Stimulated activated CD8-positive, alpha-beta memory T cell treated with anti-CD3 and anti-CD28 coated beads, Interleukin-15, amount 100 ng/mL, for 24 hours (primary cell): ENCODE measurements at places on chromosomes 4 and X.

GRCh38 chrX:120358737-120359456 is 3.0 kb upstream of the ATP1B4 start:
- DNase-seq: no peak

- no peak for DNase-seq
Measured at GRCh38 chrX:79325263-79325958, 41.7 kb downstream of the ITM2A start.

- no peak for DNase-seq
Measured at GRCh38 chr4:138327338-138327737, 85.2 kb upstream of the SLC7A11 start.

DNA sequence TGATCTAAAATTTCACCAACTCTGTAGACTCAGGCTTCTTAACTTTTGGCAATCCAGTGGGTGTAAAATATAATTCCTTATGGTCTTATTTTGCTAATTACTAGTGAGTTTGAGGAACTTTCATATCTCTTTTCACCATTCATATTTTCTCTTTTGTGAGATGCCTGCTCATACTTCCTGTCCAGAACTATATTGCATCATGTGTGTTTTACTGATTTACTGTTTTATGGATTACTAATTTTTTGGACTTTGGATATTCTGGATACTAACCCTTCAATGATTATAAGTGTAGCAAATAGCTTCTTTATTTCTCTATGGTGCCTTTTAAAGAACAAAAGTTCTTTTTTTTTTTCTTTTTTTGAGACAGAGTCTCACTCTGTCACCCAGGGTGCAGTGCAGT is 20.6 kb downstream of the GSX2 start:
- no peak for DNase-seq

GRCh38 chrX:108735091-108735678 is 1.2 kb downstream of the IRS4 start:
- DNase-seq: no peak

DNA sequence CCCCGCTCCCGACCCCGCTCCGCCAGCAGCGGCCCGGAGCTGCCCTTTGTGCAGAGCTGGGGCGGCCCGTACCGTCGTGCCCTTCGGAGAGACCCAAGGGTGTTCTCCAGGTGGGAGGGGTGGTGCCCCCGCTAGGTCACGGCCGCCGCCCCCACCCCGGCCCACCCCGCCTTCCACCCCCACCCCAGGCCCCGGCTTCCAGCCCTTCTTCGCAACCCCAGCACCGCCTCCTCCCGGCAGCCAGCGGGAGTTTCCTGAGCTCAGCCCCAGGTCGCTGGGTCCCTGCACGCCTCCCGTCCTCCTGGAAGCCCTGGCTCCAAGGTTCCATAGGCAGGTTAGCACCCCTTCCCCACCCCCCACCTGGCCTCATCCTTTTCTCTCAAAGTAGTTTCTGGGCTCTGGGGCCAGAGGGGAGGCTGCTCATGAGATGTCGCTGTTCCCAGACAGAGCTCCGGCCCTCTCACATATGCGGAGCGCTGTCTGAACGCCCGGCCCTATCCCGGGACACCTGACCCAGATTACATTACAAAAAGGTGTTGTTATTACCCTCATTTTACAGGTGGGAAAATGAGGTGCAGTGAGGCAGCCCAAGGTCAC is 25.2 kb upstream of the FGFR3 start:
- DNase-seq: no peak

GRCh38 chr4:14853176-14853943 is 148.9 kb upstream of the CPEB2 start:
- DNase-seq: no peak

GRCh38 chr4:57098941-57099340 is 11.2 kb downstream of the IGFBP7 start:
- no peak for DNase-seq

DNA sequence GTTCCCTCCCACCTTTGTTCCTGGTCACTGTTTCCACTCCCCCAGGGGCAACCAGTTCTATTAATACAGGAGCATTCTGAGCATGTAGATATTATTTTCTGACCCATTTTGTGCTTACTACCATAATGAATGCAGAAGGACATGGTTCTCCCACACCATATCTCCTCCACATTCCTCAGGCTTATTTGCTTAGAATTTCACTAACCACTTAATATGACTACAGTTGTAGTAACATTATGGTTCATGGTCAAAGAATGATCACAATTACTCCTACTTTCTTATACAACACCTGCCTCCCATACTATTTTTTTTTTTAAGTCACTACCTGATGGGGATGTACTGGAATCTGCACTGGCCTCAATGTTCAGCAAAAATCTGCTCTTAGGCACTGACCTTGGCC is 7.5 kb upstream of the FAM184B start:
- no peak for DNase-seq

GRCh38 chr4:165381821-165382373 is 3.1 kb downstream of the CPE start:
- no peak for DNase-seq

DNA sequence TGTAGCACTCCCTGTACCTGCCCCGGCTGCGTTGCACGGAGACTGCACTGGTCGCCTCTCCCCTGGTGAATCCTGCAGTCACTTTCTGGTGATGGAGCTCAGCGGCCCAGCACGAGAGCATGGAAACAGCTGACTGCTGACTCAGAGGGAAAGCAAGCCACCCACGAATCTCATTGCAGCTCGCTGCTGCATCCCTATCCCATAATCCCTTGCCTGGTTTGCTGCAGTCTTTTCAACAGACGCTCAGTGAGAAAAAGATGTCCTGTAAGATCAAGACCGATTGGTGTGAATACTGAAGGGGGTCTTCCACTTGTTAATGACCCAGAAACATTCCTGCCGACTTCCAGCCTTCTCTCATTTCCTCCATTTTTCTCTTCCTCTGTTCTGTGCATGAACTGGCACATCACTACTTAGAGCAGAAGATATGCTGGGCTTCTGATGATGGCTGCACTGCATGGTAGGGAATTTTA is 52.9 kb downstream of the TRIM2 start:
- no peak for DNase-seq

- no peak for DNase-seq
Measured at GRCh38 chr4:108527723-108528122, 92.7 kb upstream of the RPL34 start.

GRCh38 chr4:84917086-84917821 is 49.2 kb downstream of the WDFY3 start:
- no peak for DNase-seq

- DNase-seq: no peak
Measured at GRCh38 chr4:110371016-110371770, 104.8 kb upstream of the ENPEP start.

DNA sequence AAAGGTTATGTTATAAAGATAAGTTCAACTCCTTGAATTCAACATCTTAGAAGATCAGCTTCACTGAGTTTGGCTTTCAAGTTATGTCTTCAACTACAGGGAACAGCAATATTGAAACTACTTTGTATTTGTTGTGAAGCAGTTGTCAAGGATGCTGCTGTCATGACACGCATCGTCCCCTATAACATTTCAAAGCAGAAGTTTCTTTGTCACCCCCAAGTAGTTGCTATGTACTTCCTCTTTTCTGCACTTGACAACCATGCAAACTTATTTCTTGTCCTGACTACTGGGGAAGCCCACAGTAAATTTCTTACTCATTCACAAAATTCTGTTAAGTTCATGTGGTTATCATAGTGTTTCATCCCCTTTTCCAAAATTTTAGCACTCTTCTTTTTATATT is 14.3 kb downstream of the ANTXR2 start:
- no peak for DNase-seq

- DNase-seq: no peak
Measured at GRCh38 chr4:24642981-24643547, 58.7 kb upstream of the DHX15 start.

GRCh38 chrX:50428174-50428573 is 42.5 kb downstream of the DGKK start:
- DNase-seq: no peak

GRCh38 chr4:138275963-138276621 is 33.9 kb upstream of the SLC7A11 start:
- no peak for DNase-seq

DNA sequence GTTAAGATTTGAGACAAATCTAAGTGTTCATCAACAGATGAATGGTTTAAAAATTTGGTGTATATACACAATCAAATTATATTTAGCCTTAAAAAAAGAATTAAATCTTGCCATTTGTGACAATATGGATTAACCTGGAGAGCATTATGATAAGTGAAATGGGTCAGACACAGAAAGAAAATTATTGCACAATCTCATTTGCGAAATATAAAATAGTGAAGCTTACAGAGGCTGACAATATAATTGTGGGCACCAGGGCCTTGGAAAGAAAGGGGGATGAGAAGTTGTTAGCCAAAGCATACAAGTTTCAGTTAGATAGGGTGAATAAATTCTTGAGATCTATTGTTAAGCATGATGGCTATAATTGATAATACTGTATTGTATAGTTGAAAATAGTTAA is 883.0 kb downstream of the TECRL start:
- no peak for DNase-seq

DNA sequence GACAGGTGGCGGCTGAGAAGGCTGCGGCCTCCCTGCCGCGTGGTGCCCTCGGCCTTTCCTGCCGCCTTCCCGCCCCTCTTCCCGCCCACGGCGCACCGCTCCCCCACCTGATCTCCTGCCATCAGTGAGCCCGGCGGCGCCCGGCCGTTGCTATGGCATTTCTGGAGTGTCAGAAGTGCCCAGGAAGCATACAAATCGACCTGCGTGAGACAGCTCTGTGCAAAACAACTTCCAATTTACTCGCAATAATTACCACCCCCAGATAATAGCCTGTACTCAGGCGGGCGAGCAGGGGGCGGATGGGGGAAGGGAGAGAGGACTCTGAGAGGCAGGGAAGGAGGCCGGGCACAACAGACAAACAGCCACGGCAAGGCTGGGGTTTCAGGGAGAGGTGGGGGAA is 16.6 kb upstream of the ERCC6L start:
- DNase-seq: no peak

GRCh38 chrX:17817251-17817650 is 43.8 kb downstream of the RAI2 start:
- no peak for DNase-seq

- DNase-seq: no peak
Measured at GRCh38 chr4:6742989-6743388, 27.0 kb downstream of the BLOC1S4 start.

- DNase-seq: no peak
Measured at GRCh38 chrX:13287816-13288215, 32.0 kb downstream of the ATXN3L start.

GRCh38 chr4:139815778-139816601 is 150.4 kb downstream of the MGST2 start:
- DNase-seq: no peak

GRCh38 chr4:186701273-186701672 is 22.4 kb downstream of the FAT1 start:
- DNase-seq: no peak

GRCh38 chrX:71618303-71618721 is at the start of gene CXCR3:
TSS of gene CXCR3 (minus strand) at chrX:71618511. CDS start at chrX:71618449, 62 bp downstream.
- DNase-seq: no peak

DNA sequence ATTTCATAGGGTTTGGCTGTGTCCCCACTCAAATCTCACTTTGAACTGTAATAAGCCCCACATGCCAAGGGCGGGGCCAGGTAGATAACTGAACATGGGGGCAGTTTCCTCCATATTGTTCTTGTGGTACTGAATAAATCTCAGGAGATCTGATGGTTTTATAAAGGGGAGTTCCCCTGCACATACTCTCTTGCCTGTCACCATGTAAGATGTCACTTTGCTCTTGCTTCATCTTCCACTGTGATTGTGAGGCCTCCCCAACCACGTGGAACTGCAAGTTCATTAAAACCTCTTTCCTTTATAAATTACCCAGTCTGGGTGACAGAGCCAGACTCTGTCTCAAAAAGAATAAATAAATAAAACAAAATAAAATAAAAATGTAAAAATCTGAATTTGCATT is 95.9 kb downstream of the PDS5A start:
- DNase-seq: no peak

DNA sequence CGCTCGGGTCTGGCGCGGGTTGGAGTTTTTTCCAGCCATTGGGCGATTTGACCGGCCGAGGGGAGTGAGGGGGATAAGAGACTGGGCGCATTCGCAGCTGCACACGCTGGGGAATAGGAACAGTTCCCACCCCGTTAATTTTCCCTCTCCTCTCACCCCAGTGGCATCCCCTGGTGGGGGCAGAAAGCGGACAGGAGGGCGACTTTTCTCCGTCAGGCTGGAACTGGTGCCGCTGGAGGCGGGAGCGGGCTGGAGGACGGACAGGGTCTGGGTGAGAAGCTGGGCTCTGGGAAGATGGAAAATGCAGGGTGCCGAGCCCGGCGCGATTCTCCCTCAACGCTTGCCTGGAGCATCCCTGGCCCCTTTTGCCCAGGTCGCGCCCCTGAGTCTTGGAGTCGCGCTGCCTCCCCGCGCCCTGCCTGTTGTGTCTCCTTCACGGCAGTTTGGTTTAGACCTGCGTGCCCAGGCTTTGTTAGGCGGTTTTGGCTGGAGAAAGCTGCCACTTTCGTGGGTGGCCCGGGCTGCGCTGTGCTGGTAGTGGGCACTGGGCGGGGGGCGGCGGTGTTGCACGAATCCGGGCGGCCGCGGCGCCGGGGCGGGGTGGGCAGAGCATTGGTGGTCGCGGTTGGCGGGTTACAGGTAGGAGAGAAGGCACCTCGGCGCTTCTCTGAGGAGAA is 2.0 kb downstream of the ADGRL3 start:
- no peak for DNase-seq

- DNase-seq: no peak
Measured at GRCh38 chrX:44876086-44876485, 3.1 kb downstream of the KDM6A start.

DNA sequence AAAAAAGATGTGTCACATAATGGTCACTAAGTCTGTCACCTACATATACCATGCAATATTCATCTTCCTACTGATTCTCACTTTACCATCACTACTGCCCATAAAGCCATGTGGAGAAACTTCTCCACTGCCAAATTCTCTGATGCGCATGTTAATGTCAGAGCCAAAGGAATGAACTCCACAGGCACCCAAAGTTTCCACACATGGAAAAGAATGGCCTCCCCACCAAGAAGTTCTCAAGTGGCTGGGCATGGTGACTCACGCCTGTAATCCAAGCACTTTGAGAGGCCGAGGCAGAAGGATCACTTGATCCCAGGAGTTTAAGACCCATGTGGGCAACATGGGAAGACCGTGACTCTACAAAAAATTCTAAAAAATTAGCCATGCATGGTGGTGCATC is 43.8 kb upstream of the UGDH start:
- no peak for DNase-seq

GRCh38 chrX:9090766-9091165 is 56.8 kb upstream of the FAM9B start:
- DNase-seq: no peak

DNA sequence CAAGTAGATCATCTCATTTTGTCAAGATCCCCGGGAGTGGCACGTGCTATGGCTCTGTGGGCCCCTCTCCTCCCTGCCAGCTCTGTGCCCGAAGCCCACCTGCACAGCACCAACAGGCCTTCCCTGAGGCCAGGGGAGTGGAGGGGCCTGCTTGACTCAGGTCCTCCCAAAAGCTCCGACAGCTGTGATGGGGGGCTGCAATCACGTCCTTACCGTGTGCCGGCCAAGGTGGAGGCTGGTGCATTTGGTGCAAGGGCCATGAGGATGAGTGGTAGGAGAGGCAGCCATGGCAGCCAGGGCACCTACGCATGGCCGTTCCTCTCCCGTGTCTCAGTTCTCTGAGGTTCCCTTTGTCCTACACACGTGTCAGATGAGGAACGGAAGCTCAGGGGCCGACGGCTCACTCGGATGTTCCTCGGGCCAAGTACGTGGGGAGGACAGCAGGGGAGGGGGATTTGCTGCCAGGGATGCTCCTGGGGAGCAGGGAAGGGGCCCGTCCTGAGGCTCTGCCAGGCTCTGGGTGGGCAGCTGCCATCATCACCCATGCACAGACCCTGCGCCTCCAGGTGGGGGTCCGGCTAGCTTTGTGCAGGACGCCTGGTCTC is 95.8 kb downstream of the HMX1 start:
- no peak for DNase-seq
